ENCODE measurements at places on chromosomes 6 and 20.

DNA sequence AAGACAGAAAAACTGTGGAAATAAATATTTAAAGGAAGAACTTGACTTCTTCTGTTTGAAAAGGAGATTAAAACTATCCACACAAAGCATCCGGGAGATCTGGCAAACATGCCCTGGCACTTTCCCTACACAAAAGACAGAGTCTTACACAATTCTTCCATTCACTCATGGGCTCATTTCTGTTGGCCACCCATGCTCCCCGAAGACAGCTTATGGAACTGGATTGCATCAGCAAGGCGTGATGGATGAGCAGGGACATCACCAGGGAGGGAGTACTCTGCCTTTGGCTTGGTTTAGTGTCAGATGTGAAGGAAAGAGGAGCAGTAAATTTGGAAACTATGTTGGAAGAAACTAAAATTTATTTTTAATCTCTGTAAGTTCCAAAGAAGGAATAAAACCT, 379.3 kb downstream of the CD109 start:
- no peak for DNase-seq

DNA sequence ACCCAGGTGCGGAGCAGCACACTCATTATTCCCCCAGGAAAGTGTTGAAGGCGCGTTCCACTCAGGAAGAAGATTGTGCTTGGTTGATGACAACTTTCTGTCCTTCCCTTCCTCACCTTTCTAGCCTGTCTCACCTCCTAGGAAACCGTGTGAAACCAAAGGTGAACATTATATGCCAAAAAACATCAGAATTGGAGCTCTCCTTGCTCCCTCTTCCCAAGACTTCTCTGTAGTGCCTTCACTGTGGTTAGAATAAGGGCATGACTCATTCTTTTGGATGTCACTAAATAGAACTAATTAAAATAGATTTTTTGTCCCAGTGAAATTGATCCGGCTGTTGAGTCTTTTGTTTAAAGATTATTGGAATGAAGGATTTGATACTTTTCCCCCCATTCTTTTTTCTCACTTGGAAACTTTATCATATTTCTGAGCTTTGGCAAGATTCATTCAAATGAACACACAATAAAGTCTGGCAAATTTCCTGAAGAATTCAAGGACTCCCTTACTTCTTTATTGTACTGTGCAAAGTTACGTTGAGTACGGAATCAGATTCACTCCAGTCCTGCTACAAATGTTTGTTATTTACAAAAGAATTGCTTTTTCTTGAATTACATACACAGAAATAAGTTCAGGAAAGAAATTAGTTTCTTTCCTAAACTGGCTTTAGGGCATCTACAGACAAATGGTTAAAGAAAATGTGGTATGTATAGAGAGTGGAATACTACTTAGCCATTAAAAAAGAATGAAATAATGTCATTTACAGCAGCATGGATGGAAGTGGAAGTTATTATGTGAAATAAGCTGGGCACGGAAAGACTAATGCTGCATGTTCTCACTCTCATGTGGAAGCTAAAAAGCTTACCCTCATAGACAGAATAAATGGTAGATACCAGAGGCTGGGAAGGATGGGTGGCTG, 142.8 kb upstream of the AKAP12 start:
- DNase-seq: no peak

DNA sequence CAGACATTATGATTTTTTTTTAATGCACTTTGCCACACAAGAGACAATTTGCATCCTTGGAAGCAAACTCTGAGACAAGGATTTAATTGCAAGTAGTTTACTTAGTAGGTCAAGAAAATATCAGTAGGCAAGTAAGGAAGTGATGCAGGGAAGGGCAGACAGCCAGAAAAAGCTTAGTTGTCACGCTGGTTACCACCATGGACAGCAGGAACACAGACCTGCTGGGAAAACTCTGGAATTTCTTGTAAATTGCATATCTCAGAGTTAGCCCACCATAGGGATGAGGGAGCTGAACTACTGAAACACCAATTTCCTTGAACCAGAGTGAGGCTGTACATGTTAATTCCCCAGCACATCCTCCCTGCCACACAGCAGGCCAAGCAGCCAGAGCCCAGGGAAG, 92.7 kb downstream of the L3MBTL3 start:
- DNase-seq: no peak

- DNase-seq: no peak
Observed at GRCh38 chr20:59377842-59378241, 77.4 kb downstream of the EDN3 start.

DNA sequence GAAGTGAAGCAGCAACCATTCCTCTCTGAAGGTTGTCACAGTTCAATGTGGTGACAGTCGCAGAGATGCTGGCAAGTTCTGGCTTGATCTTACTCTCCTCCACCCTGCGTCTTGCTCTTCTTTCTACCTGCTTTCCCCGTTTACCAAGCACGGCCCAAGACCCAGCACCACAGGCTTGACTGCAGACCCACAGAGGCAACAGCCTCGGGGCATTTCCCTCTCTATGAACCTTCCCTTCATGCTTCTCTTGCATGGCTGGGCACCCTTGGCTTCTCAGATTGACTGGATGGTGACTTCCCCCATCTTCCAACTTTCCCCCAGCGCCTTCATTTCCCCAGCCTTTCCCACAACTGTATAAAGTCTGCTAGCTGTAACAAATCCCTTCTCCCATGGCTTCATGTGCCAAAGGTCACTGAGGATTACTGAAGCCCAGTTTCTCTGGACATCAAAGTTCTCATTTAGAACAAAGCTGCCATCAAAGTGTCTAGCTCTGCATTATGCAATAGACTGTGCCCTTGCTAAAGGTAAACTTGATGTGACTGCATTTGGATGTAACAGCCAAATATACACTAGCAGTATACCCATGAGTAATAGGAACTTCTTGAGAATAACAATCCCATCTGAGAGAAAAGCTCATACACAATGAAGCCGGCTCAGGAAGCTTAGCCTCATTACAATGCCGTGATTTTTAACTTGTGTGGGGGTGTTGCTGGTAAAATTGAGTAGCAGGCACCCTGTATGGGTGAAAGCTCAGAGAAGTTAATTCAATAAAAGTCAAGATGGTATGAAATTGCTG, 723.1 kb upstream of the FLRT3 start:
- no peak for DNase-seq

GRCh38 chr20:50405915-50406609, 104.1 kb upstream of the PTPN1 start:
- DNase-seq: no peak

All from activated T-cell treated with anti-CD3 and anti-CD28 coated beads for 4 hours (primary cell).